Ascending aorta (tissue), 2 donors: ENCODE measurements at places on chromosomes 16 and 17.

DNA sequence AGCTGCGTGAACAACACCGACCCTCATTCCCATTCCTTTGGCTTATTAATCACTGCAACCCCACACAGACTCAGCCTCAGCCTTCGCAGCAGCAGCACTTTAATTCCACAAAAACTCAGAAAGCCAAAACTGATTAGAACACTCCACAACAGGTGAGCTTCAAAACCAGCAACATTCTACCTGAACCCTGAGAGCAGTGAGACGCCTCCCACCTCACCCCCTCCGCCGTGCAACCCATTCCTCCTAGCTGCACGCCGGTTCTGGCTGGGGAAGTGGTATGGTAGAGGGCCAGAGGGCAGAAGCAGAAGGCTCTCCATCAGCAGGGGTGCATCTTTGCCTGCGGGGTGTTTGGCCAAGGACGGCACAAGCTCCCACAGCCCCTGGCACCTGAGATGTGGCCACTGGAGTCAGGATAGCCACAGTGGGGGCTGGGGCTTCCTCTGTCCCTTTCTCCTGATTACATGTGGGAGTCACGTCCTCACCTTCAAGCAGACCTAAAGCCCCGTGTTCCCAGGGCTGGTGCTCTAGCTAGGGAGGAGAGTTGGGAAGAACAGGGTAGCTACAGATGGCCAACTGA is 1.6 kb downstream of the BORCS6 start:
- H3K4me3 ChIP-seq = peak overlapping the region; percentile 69
- H3K36me3 ChIP-seq = no peaks in the 10 kb centered on the region
- no peak for DNase-seq
- peak overlapping the region; percentile 96 for H3K27ac ChIP-seq
- no peaks in the 10 kb centered on the region for H3K27me3 ChIP-seq
- peaks cover 14% of the 10 kb centered on the region for H3K4me1 ChIP-seq

GRCh38 chr16:66197668-66198278 is 168.7 kb upstream of the CDH5 start:
- H3K4me1 ChIP-seq = no peaks in the 10 kb centered on the region
- DNase-seq = no peak

DNA sequence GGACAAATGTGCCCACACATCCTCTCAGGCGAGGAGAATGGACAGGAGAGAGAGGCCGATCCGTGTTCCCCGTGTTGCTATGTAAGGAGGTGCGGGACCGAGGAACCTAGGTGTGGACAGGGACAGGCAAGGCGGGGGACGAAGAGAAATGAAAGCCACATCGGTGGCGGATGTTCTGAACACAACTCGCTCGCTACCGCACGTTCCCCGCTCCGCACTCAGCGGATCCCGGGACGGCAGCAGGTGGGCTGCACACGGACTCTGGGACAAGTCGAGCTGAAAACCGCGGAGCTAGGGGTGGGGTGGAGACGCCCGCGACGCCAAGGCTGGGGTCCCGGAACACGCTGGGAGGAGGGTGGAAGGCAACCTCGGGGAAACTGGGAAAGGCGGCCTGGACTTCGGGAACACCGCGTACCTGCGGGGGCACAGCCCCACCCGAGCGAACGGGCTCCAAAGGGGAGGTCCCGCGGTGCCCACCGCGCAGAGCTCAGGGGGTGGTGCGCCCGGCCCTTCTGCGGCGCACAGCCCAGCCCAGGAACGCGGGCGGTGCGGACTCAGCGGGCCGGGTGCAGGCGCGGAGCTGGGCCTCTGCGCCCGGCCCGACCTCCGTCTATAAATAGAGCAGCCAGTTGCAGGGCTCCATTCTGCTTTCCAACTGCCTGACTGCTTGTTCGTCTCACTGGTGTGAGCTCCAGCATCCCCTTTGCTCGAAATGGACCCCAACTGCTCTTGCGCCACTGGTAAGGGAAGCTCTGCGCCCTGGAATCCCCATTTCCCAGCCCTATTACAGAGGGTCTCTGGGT is at the start of gene MT1E:
MT1E (plus strand) TSS at position 642 of the 803 bp plus-strand sequence; CDS start at position 713, 71 bp downstream.
- no peaks in the 10 kb centered on the region for H3K27me3 ChIP-seq
- H3K4me1 ChIP-seq = peaks cover 4% of the 10 kb centered on the region
- no peaks in the 10 kb centered on the region for H3K36me3 ChIP-seq
- DNase-seq = peak; percentile 93
- H3K27ac ChIP-seq = peak within 1 kb of the TSS; percentile 96
- H3K4me3 ChIP-seq = peak within 1 kb of the TSS; percentile 82

- no peaks in the 10 kb centered on the region for H3K27me3 ChIP-seq
- no peaks in the 10 kb centered on the region for H3K4me1 ChIP-seq
- no peaks in the 10 kb centered on the region for H3K36me3 ChIP-seq
- no peak overlapping the region for H3K4me3 ChIP-seq
- no peak overlapping the region for H3K27ac ChIP-seq
These were observed 217.4 kb downstream of the CDH8 start for GRCh38 chr16:61818850-61819249.

GRCh38 chr17:59565959-59566324 is 532 bp downstream of the DHX40 start:
- no peaks in the 10 kb centered on the region for H3K27me3 ChIP-seq
- H3K36me3 ChIP-seq = peaks cover 7% of the 10 kb centered on the region
- H3K27ac ChIP-seq = peak overlapping the region; percentile 81

- H3K4me1 ChIP-seq = peaks cover 12% of the 10 kb centered on the region
- H3K27ac ChIP-seq = peak overlapping the region; percentile 42
- no peaks in the 10 kb centered on the region for H3K27me3 ChIP-seq
- DNase-seq = no peak
- H3K36me3 ChIP-seq = no peaks in the 10 kb centered on the region
These were observed 75.3 kb downstream of the KSR1 start for GRCh38 chr17:27531469-27531961.

GRCh38 chr17:81817758-81818147 is 13.8 kb downstream of the GCGR start:
- no peak overlapping the region for H3K27ac ChIP-seq
- peaks cover 2% of the 10 kb centered on the region for H3K36me3 ChIP-seq
- H3K27me3 ChIP-seq = no peaks in the 10 kb centered on the region
- no peak for DNase-seq
- H3K4me1 ChIP-seq = no peaks in the 10 kb centered on the region
- H3K4me3 ChIP-seq = no peak overlapping the region
